ENCODE measurements at places on chromosomes 3 and 15. TPM values are rescaled to one million over a fixed set of nuclear protein-coding genes. Genes with fewer than 3 reads are reported as not detected.

Gene CPN2
- not detected for polyA plus RNA-seq

Gene GOLGA8O
- polyA plus RNA-seq: not detected

Gene TMEM62
- 9.8 TPM for polyA plus RNA-seq

Gene CYP1A2
- polyA plus RNA-seq: 0.15 TPM

DNA sequence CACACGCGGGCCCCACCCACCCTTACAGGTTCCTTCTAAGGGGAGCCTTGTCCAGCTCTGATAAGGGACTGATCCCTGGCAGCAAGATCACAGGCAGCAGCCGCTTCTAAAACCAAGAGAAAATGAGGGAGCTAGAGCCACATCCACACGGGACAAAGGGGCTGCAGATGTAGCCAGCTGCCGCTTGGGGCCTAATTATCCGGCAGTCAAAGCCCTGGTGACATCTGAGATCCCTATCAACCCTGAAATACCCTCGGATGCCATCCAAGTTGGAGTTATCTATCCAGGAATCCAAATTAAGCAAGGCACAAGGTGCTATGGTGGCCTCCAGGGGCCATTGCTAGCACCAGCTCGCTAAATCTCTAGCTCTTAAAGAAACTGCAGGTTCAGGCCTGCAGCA is 248.3 kb downstream of the VPS13C start:
- DNase-seq: no peak

GRCh38 chr15:59039225-59039624 is 51.8 kb downstream of the RNF111 start:
- DNase-seq: no peak

- DNase-seq: no peak
Observed at GRCh38 chr3:152289708-152290107, 21.0 kb downstream of the MBNL1 start.

DNA sequence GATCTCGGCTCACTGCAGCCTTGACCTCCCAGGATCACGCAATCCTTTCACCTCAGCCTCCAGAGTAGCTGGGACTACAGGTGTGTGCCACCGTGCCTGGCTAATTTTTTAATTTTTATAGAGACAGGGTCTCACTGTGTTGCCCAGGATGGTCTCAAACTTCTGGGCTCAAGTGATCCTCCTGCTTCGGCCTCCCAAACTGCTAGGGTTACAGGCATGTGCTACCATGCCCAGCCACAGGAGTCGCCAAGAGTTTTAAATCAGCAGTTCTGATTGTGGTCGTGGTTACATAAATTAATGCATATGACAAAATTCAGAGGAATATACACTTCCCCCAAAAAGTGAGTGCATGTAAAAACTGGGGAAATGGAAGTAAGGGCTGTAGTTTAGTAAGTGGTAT is 32.9 kb downstream of the MEGF11 start:
- DNase-seq: no peak

DNA sequence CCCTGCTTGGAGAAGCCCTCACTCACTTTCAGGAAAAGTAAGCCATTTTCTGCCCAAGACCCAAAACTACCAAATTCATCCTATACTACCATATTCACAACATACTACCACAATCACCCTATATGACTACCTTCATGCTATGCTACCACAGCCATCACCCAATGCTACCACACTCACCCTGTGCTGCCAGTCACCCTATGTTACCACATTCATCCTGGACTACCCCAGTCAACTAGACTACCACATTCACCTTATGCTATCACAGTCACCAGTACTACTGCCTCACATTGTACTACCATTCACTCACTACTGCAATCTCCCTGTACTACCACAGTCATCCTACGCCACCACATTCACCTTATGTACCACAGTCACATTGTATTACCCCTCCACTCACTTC is 58.4 kb upstream of the CDV3 start:
- no peak for DNase-seq

DNA sequence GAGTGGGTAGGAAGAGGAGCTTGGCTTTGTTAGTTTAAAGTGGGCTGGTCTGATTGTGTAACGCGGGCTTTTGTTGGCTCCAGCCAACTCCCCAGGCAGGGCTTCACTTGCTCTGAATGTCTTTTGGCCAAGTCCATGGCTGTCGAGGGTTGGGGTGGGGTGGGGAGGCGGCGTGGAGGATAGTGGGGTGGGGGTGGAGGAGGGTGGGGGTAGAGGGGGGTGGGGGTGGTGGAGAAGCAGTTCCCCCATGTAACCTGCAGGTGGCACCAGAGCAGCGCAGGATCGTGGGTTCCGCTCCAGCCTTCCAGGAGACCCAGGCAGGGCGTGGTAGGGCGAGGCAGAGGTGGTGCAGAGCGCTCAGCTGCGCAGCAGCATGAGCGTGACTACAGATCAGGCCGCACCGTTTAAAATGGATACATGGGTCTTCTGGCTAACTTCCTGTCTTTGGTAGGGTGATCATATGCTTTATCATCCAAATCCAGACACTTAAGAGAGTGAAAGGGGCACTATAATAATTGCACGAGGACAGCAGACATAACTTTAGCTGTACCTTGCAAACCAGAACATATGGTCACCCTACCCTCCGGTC is 28.3 kb downstream of the GOLGA6A start:
- DNase-seq: peak; percentile 73
